Ureter (tissue), 1 donor: ENCODE measurements at places on chromosomes 13 and 19. TPM values are rescaled to one million over a fixed set of nuclear protein-coding genes. Genes with fewer than 3 reads are reported as not detected.

DNA sequence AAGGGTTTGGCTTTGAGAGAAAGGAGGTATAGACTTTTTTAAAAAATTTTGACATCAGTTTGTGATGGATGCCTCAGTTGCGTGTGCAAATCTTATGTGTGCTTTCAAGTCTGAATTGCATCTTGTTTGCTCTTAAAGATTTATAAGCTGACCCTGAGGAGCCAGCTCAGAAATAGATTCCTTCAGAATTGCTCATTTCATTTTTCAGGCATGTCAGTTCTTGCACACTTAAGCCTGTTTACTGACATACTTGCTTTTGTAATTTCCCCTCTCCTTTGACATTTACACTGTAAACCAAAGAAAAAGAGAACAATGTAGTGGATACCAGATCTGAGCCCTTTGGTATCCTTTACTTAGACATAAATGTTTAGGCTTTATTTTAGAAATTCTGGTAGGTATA is 87.6 kb downstream of the RNF17 start:
- no peak for DNase-seq

The B3GNT8 gene
- total RNA-seq: 4.6 TPM

DNA sequence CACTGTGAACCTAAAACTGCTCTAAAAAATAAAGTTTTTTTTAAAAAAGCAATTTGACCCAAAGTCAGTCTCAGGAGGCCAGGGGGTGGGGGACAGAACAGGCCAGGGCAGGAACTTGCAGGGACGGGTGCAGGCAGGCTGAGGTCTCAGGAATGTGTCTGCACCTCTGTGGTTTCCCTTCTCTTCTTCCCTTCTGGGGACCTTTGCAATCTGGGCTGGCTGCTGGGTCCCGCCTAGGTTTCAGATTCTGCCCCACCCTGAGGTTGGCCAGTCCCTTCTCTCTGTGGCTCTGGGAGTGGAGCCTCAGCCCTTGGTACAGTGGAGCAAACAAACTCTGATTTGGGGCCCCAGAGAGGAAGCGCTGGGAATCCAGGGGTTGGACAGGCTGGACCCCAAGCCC is 5.3 kb upstream of the F2RL3 start:
- DNase-seq: no peak

The KCNN1 gene
- 0.34 TPM for total RNA-seq

DNA sequence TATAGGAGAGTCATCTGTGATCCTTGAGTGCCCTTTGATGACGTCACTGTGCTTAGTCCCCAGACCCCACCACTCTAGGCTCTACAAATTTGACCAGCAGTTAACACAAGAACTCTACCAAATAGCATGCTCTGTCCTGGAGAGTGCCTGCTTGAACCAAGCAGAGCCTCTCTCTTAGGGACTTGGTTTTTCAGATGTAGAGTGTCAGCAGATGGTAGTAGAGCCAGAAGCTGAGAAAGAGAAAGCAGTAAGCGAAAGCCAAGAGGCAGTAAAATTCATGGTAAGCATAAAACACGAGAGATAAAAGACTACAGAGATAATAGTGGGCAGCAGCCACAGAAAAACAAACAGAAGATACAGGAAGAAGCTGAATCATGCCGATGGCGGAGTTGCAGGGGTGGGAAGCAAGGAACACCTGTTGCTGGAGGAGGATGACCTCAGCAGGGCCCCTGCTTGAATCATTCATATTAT is 193.3 kb downstream of the SLC7A1 start:
- no peak for DNase-seq

The ZNF99 gene
- total RNA-seq: 0.34 TPM

The LRRC4B gene
- total RNA-seq: 4.7 TPM

The BRME1 gene
- total RNA-seq: 3.3 TPM

- DNase-seq: no peak
Measured at GRCh38 chr13:87536499-87536898, 134.7 kb upstream of the SLITRK5 start.
